Left cardiac atrium (tissue), 4 donors: ENCODE measurements at places on chromosomes 16 and 17.

DNA sequence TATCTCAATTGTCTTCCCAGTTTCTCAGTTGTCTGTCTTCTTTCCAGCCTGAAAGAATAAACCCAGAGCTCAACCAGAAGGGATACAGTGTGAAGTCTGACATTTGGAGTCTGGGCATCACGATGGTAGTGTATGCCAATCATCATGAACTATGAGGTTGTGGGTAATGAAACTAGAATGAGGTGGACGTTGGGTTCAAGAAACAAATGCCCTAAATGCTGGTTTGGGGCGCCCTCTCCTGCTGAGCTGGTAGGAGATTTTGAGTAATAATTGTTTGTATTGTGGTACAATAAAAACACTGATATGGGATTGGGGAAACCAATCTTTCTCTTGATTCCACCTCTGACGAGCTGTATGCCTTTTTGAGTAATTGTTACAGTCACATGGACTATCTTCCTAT, 110.4 kb downstream of the MAP2K6 start:
- no peak for DNase-seq

DNA sequence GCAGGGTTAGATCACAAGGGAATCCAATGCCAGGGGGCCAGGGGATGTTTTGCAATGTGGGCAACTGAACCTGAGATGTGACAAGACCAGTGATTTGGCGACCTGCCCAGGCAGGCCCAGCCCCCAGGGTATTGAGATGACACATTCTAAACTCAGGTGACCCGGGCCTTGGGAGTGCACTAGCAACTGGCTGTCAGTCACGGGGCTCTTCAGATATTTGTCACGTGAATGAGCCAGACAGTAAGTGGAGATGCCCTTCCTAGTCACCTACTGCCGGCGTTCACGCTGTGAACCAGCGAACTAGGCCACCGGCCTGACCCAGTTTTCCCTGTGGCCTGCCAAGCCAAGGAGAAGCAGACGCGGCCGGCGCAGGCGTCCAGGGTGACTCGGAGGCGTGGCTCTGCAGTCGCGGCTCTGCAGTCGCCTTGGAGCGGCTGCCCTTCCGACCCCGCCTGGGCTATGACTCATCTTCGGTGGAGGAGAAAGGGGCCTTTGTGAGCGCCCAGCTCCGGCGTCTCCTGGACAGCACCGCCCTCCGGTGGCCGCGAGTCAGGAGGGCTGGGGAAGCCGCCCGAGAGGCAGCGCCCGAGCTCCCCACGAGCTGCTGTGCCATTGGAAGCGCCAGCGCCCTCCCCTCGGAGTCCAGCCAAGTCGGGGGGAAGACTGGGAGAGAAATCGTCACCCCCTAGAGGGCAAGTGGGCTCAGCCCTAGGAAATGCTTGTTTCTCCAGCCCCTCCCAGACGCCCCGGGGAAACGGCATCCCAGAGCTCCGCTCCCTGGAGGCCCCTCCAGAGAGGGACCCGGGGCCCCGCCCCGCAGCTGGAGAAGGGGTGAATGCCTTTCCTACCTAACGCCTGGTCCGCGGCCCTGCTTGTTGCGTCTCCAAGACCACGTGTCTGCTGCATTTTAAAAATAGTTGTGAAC, 38.8 kb downstream of the WSB1 start:
- peak; percentile 99 for DNase-seq

- no peak for DNase-seq
Observed at GRCh38 chr17:19705771-19706770, 10.3 kb downstream of the SLC47A2 start.

DNA sequence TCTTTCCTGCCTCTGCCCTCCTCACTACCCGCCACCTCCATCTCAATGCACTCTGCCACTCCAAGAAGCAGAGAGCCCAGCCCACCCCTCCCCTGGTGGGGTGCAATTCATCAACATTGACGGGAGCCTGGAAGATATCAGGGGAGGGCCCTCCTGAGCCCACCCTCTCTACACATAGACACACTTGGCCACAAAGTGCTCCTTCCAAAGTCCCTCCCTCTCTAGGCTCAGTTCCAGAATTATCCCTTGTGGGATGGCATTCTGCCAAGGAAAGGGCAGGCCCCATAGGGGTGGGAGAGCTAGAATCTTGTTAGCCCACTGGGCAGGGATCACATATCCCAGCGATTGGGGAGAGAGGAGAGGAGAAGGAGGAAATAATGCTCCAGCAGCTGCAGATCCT, 66.2 kb downstream of the TMEM132E start:
- no peak for DNase-seq

DNA sequence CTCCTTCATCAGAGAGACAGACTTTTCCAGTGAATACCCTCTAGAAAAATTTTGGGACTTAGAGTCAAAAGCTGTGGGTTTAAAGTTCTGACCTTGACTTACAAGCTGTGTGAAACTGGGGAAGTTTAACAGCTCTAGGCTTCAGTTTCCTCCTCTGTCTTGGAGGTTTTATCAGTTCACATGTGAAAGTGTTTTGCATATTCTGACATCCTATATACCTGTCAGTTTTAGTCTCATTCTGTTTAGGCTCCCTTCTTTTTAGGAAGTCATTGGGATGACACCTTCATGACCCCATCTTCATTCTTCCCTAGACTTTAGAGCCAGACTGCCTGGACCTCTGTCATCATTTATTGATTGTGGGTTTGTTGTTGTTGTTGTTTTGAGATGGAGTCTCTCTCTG, 44.4 kb downstream of the YPEL2 start:
- DNase-seq = no peak

DNA sequence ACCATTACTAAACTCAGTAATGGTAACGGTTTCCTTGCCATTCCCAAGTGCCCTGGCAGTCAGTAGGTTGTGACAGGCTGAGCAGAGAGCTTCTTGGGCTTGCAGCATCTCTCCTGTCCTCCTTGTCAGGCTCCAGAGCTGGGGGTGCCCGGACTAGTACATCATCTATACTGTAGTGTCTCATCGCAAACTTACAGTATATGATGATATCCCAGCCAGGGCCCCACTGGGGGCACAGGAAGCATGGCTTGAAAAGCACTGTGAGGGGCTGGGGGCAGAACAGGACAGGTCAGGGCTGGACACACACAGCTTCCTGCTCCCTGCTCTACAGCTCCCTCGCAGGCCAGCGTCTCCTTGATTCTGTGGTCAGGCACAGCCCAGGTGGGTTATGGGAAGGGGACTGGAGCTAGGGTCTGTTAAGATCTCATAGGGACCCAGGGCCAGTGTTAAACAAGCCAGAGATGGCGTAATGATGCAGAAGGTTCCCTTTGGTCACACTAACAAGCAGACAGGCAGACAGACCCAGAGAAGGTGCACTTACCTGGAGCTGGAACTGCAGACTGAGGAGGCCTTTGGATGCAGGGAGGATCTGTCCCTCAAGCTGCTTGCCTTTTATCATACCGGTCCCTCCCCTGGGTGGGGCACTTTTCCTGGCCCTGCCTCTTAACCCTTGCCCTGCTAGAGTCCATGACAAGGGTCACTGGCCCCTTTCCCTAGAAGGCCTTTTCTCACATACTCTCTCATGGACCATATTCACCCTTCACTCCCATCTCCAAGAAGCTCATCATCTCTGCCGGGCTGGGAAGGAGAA, 6.8 kb downstream of the ERAL1 start:
- DNase-seq = no peak

DNA sequence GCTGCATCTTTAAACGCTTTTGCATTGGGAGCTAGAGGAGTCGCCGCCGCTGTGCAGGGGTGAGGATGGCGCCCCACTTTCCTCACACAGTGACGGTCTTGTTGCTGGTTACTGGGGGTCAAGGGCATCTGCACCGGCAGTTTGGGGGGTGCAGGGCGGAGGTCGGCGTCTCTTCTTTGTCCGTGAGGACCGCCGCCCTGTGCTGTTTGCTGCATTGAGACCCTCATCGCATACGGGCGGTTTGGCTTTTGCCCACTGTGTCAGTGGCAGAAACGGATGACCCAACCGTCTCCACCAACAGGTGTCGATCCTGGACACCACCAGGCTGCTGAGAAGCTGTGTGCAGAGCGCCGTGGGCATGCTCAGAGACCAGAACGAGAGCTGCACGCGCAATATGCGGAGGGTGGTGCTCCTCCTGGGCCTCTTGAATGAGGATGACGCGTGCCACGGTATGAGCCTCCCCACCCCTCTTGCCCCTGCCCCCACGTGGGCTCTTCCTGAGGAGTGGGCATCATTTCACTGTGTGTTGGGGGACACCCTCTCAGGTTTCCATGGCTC, 61.2 kb upstream of the ENDOV start:
- no peak for DNase-seq

DNA sequence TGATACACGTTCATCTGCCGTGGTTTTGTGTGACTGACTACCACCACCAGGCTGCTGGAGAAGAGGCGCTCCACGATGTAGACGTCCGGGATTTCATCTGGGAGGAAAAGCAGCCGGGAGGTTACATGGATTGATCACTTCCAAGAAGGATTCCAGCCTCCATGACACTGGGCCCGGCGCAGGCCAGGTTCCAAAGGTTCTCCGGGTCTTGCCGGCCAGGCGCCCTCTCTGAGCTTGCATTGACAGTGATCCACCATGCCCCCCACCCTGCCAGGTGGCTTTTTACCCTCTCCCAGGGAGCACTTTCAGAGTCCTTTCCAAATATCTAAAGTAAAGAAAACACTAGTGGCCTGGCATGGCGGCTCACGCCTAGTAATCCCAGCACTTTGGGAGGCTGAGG, 6.5 kb downstream of the WIPI1 start:
- DNase-seq = no peak

DNA sequence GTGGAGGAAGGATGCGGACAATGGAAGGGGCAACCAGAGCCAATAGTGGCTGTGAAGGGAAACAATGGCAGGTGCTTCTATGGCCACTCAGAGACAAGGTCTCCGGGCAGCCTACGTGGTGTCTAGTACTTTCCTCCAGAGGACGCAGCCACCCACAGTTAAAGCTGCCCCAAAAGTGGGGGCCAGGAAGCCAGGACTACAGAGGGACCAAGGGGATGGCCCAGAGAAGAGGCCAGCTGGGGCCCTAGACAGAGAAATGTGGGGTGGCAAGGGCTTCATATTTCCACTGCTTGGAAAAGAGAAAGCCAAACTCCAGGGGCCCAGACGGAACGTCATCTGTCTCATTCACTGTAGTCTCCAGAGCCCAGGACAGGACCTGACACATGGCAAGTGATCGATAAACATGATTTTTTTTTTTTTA, 837 bp upstream of the PER1 start:
- no peak for DNase-seq

DNA sequence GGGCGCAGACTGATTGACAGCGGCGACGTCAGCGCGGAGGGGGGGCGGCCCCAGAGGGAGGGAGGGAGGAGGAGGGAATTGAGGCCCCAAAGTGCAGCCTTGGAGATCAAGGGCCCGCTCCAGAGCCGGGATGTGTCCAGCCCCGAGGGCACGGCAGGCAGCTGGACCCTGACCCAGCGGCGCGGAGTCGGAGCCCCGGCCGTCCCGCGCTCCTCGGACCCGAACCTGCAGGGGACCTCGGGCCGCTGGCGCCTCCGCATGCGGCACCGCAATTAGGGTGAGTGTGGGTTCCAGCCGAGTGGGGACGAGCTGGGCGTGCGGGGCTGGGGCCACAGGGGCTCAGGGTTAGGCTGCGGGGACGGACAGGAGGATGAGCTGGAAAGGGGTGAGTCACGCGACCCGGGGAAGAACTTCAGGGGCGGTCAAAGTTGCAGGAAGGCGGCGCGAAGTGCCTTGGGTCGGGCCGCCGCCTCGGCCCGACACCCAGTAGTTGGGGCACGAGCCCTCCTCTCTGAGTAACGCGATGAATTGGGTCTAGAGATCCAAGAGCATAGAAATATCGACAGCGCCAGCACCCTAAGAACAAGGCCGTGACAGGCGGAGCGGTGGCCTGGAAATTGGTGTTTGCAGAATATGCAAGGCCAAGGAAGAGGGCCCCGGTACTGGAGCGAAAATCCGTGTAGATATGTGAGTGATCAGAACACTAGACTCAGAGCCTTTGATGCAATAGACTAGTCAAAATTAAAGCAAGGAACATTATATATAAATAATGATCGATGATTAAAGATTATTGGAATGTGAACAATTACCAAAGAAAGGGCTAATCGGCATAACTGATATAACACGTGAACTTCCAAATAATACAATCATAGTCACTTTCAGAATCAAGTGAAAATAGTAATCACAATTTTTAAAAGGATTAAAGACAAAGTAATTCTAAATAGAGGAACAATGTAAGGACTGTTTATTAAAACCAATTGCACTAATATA, at the start of gene TBX4:
Gene TBX4, plus strand, starts transcription at position 122 of the 990 bp plus-strand sequence. CDS start 4,069 bp downstream, outside the sequence.
- DNase-seq = no peak

DNA sequence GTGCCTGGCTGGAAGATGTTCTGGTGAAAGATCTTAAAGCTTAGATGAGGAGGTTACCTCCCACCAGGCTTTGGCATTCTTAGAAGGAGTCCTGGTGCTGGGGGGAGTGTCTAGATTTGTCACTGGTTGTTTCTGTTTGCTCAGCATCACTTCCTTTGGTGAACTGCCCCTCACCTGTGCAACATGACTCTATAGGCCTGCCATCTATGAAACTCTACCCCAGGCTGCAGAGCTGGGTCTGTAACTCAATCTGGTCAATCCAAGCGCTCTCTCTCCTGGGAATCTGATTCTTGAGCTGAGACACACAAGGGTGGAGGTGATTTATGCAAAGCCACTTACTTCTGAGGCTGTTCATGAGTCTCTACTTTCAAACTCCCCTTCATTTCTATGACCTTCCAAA, 399.4 kb downstream of the NPIPA7 start:
- DNase-seq = no peak

DNA sequence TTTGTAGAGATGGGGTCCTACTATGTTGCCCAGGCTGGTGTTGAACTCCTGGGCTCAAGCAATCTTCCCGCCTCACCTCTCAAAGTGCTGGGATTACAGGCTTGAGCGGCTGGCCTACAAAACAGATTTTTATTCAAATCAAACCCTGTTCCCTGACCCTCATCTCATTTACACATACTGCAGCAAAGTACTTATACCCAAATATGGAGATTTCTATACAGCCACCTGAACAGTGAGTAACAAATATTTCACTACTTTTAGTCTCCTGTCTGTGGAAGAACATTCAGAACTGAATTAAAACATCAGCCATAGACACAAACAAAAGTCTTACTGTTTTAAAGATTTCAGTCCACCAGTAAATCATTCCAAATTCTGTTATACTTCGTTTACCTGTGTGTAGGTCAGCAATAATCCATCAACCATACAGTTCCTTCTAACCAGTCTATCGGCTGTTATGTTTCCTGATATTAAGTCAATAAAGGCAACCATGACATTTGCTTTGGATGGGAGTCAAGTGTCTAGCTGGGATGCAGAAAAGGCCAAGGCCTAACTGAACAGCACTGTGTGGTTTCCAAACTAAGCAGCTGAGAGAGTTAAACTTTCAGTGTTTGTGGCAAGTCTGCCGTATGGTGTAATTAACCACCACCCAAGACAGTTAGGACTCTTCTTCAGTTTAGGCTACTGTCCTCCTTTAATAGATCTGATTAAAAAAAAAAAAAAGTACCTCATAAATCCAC, 22.3 kb downstream of the ERN1 start:
- DNase-seq = no peak

GRCh38 chr17:20988896-20989295, 53.9 kb downstream of the USP22 start:
- DNase-seq = no peak

GRCh38 chr17:54968988-54969332, 395 bp downstream of the STXBP4 start:
- no peak for DNase-seq

DNA sequence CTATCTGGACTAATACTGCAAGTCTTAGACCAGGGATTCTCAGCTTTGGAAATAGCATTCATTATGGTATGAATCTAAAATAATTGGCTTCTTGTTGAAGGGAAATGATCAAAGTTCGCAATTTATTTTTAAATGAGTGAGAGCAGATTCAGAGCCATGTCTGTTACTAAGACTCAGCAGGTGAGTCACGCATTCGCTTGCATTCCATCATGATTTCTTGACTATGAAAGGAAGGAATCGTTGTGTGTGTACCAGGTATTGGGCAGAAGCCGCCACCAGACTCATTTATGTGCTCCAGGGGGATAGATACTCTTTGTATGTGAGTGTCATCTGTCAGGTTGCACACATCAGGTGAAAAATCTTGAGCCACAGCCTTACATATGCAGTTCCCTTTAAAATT, 10.8 kb downstream of the GSG1L2 start:
- no peak for DNase-seq
